ENCODE measurements at places on chromosomes 11 and 22. TPM values are rescaled to one million over a fixed set of nuclear protein-coding genes. Genes with fewer than 3 reads are reported as not detected.
A peak's percentile ranks its signal among the peaks of the same experiment; 100 is the strongest.

Gene C11orf65
- total RNA-seq: 1.8 TPM

DNA sequence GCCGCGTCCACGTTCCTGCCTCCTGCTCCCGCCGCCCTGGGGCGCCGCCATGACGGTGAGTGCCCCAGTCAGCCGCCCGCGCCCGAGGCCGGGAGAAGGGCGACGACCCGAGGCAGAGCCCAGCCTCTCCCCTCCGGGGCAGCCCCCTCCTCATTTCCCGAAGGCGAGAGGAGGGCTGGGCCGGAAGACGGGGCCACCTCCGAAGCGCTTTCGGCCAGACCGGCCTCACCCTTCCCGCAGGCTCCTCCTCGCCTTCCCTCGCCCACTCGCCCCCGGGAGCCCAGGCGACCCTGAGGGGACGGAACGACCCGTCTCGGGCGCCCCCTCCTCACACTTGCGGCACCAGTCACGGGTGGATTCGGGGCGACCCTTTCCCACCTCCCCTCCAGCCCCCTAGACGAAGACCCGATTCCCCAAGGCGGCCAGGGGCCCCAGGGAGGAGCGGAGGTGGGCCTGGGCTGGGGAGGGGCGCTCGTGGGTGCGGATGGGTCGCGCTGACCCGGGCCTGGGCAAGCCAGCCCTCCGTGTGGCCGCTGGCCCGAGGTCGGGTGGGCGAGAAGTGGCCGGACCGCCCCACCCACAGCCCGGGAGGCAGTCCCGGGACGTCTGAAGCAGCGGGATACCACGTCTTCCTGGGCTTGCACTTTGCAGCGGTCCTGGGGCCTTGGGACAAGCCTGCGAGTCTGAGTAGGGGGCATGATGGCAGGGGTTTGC lies 49.7 kb downstream of the TRIOBP start:
- H3K36me3 ChIP-seq: no peaks in the 10 kb centered on the region
- H3K27me3 ChIP-seq: no peaks in the 10 kb centered on the region
- DNase-seq: no peak
- H3K27ac ChIP-seq: peak overlapping the region; percentile 93

GRCh38 chr22:30830907-30831306 lies 136.2 kb downstream of the OSBP2 start:
- peaks cover 9% of the 10 kb centered on the region for H3K4me1 ChIP-seq
- DNase-seq: peak; percentile 86
- H3K27me3 ChIP-seq: no peaks in the 10 kb centered on the region
- H3K4me3 ChIP-seq: no peak overlapping the region
- no peaks in the 10 kb centered on the region for H3K36me3 ChIP-seq

Gene IFITM10
- total RNA-seq: 0.50 TPM

DNA sequence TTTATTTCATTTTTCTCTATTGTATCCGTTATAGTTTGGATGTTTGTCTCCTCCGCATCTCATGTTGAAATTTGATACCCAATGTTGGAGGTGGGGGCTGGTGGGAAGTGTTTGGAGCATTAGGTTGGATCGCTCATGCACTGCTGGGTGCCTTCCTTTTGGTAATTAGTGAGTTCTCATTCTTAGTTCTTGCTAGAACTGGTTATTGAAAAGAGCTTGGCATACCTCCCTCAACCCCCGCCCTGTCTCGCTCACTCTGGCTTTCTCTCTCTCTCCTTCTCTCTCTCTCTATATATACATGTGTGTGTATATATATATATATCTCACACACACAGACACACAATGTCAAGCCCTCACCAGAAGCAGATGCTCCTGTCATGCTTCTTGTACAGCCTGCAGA lies 978.7 kb downstream of the DLG2 start:
- no peaks in the 10 kb centered on the region for H3K36me3 ChIP-seq
- no peaks in the 10 kb centered on the region for H3K27me3 ChIP-seq

Gene SSTR3
- total RNA-seq: not detected

GRCh38 chr11:116840746-116841296 lies 3.4 kb upstream of the APOA1 start:
- no peaks in the 10 kb centered on the region for H3K27me3 ChIP-seq
- no peak overlapping the region for H3K27ac ChIP-seq
- peaks cover 2% of the 10 kb centered on the region for H3K36me3 ChIP-seq

Data from fibroblast of lung (primary cell).